Daoy (cell line): ENCODE measurements at places on chromosomes 12 and 14. TPM values are rescaled to one million over a fixed set of nuclear protein-coding genes. Genes with fewer than 3 reads are reported as not detected.

DNA sequence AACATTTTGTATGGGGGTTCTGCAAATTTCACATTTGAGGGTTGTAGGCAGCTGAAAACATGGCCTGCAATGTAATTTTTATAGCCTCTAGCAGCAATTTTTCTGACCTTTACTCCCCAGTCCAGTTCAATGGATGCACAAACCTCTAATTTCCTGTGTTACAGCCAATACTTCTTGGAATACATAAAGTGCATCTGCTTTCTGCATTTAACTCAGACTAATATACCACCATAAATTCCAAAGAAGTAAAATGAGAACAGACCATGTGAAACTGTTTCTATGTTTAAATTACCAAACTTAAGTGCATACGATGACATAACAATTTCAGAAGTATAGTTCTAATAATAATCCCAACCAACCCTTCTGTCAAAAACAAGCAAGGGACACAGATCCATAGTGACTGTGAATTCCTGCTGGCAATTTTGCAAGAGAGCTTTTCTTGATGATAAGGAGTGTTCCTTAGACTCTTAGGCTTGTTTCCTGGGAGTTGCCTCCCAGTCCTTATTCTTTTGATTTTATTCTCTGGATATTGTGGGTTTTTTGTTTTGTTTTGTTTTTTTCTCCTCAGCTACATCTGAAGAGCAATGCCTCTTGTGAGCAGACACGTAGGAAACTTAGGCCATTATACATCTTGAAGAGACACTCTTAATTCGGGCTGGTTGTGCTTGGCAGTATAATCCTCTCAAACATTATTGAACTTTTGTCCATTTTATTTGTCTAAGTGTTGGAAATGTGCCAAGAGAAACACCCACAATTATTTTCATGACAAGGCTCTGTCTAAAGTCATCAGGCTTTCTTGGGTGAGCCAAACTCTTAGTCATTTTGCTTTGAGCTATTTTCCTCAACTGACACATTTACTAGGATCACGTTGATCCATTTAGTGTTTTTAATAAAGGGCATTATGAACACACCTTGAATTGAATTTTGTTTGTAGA lies 51.3 kb upstream of the RERGL start:
- peak; percentile 36 for DNase-seq

DNA sequence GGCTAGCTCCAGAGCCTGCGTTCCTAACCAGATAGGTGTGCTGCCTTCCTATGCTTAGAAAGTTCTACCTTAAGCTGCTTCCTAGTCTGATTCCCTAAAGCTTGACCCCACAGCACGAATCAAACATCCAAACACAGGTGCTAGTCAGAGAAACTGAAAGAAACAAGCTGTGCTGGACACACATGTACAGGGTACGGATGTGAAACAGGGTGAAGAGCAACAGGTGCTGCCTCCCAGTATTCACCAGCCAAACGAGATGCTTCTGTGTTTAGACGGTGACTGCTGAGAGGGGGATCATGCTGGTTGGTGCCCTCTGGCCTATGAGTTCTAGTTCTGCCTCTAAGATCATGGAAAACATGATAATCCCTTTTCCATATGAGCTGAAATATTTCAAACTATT lies 105.3 kb downstream of the GRIP1 start:
- DNase-seq = no peak

Gene RD3L
- total RNA-seq = not detected in 2 replicates

Gene COQ5
- total RNA-seq = 55.1 and 67.4 TPM in 2 replicates
